Astrocyte of the cerebellum (primary cell): ENCODE measurements at places on chromosomes 1 and 21.

- no peak for DNase-seq
Observed at GRCh38 chr1:918353-918752, 5.4 kb upstream of the SAMD11 start.

GRCh38 chr1:20165522-20165951 is 20.4 kb upstream of the UBXN10 start:
- DNase-seq = no peak

DNA sequence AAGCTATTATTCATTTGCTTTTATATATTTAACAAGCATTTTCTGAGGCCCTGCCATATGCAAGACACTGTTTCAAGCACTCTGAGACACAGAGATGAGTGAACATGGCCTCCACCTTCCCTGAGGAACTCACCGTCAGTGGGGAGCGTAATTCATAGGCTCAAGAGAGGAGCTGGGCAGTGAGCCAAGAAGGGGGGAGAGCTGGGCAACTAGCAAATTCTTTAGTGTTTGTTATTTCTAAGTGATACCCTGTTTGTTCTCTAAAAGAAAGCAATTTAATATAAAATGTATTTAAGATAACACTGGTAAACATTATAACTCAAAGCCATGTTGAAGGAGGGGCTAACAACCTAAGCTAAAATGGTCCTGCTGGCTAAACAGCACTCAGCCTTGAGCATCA is 119.2 kb upstream of the NGF start:
- DNase-seq = no peak

DNA sequence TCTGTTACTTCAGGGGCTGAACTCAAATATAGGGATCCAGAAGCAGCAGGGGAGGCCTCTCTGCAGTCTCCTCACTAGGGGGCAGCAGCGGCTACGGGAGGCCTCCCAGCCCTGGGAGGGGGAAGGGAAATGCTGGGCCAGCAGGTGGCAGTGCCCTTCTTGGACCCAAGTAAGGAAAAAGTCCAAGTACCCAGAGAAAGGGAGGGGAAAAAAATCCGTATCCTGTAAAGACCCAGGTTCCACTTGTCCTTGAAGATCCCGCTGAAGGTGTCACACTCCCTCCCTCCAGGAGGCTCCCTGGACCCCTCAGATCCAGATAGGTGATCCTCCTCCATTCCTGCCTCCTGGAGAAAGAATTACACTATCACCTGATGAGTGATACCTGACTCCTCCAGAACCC is 14.1 kb upstream of the NUAK2 start:
- no peak for DNase-seq

GRCh38 chr1:73593804-73594203 is 604.2 kb downstream of the LRRIQ3 start:
- no peak for DNase-seq

GRCh38 chr21:36185523-36185922 is 28.9 kb downstream of the DOP1B start:
- DNase-seq = no peak

- DNase-seq = no peak
Observed at GRCh38 chr1:109726007-109726406, 14.0 kb downstream of the GSTM5 start.

- DNase-seq = no peak
Observed at GRCh38 chr1:209527372-209527771, 56.1 kb upstream of the CAMK1G start.

DNA sequence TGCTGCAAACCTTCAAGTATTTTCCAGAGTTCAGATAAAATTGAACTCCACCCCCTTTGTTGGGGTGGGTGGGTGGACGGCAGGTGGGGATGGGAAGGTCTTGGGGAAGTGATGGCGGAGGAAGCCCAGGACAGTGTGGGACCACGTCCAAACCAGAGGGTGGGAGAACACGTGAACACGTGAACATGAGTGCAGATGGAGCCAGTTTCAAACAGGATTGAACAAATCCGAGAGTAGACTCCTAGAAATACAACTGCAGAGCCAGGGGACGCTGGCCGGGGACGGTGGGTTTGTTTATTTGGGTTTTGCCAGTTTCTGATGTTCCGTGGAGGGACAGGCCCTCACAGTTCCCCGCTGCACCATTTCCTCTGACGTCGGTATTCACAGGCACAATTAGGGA is 2.9 kb downstream of the KRTAP10-2 start:
- DNase-seq = no peak

DNA sequence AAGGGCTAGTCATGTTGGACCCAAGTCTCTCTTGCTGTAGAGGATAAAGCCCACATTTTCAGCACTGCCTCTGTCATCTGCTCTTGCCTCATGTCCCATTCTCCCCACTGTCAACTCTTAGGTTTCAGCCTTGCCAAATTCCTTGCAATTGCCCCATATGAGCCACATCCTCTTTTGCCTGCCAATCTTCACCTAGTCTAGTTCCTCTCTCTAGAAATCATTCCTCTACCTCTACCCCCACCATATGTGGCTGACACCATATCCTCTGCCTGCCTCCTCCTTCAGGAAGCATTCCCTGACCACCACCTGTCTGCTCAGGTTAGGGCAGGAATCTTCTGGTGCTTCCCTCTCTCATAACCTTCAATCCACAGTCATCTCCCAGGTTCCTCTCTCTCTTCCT is 38.2 kb downstream of the SLC9A1 start:
- DNase-seq = no peak

DNA sequence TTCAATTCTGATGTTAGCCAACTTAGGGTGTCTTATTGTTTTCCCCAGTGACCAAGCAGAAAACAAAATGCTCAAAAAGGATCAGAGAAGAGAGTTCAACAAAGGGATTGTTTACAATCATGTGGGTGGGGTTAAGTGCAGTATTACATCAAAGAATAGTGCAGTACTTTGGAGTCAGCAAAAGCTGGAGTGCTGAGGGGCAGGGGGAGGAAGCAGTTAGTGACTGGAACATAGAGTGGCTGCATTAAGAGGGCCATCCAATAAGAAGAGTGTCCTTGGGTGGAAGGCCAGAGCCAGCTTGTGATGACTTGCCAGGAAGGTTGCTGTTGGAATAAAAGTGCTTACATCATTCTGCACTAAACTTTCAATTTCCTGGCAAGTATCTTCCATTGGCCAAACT is 175.5 kb downstream of the CYYR1 start:
- no peak for DNase-seq
